Suppressor macrophage treated with lipopolysaccharide for 1 hour (primary cell): ENCODE measurements at places on chromosomes 5 and 9.

DNA sequence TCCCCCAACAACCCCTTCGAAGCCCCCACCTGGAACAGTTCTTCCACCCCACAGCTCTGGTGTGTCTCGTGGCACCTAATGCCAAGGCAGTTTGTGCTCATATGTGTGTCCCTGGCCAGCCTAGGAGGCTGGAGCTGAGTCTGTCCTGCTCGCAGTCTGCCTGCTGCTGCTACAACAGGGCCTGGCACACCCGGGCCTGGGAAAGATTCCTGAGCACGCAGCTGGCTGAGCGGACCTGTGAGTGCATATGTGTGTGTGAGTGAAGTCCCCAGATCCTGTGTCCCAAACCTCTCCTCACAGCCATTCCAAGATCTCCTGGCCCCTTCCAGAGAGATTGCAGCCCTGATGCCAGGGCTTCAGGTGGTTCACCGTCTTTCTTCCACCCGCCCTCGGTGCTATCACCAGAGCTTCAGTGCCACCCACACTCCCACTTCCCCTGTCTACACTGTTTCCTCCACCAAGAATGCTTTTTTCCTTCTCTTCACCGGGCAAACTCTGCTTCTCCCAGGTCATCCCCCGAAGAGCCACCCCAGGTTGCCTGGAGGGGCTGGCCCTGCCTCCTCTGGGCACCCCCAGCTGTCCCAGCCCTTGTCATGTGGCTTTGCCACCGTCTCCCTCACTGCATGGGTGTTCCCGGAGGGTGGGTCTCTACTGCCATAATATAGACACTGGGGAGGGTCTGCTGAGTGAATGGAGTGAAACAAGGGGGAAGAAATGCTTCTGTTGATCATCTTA lies 28.4 kb downstream of the LMX1B start:
- DNase-seq, result no peak

DNA sequence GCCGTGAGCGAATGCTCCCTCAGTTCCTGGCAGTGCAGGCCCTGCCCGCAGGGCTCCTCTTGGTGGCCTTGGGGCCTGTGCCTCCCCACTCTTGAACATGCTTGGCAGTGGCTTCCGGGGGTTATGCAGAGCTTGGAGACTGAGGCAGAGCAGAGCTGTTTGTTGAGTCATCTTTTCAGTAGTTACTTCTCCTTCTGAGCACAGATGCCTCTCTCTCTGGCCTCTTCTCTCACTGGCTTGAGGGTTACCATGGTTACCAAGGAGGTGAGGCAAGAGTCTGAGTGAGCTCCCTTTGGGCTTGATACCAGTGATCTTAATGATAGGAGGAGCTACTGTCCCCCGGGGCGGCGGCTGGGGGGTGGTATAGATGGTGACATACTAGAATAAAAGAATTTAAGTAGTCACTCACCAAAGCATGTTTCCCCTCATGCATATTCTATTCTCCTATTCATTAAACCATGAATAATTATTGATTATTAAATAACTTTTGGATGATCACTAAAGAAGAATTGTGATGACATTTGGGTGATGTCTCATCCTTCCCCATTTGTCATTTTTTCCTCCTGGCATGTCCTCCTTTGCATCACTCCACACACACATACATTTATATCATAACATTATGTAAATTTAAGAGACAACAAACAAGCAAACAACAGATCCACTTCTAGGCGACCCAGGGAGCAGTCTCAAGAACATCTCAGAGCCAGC lies 111.1 kb downstream of the ARHGAP26 start:
- peak; percentile 86 for DNase-seq

DNA sequence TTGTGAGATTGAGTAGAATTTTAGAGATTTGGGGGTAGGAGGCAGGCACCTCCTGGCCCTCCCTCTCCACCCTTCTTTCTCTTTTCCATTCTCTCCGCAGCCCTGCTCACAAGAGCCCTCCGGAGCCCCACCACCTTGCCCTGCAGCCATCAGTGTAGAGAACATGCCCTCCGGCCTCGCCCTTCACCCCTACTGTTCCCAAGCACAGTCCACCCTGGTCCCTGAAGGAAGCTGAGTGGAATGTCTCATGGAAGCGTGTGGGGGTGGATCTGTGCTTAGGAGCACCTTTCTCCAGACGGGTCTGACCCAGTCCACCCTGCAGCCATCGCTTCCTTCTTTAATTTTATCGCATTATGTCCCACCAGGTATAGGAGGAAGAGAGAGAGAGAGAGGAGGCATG lies 267.1 kb downstream of the NSG2 start:
- no peak for DNase-seq

- DNase-seq, result peak; percentile 48
Observed at GRCh38 chr5:54309691-54310432, 511 bp downstream of the ARL15 start.

DNA sequence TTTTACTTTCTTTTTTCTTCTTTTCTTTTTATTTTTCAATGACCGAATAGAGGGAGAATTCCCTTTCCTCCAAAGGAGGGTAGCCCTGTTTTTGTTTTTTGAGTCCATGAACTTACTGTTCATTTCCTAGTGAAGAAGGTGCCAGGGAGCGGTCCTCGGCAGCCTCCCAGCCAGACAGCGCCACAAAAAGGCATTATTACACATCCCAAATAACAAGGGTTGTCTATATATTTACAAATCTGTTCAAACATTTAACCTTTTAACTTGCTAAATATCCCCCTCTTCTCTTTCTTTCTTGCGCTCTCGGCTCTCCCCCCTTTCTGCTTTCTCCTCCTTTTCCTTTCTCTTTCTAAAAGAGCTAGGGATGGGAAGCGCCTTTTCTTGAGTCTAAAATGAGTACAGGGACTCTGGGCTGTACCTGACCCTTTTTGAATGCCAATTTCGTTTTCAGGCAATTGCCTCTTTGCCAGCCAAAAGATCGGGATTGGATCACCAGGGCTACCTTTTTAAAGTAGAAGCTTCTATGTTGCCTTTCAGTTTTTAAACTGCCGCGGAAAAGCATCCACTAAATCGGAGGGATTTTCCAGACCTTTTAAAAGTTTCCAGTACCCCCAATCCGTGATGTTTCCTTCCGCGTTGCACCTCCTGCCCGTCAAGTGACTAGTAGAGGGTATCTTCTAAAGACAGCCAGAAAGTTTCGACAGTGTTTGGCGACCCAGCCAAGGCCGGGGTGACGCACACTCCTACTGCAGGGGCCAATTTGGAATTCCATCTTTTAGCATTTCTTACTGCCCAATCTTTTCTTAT lies 125.6 kb downstream of the TMEM161B start:
- DNase-seq, result no peak

DNA sequence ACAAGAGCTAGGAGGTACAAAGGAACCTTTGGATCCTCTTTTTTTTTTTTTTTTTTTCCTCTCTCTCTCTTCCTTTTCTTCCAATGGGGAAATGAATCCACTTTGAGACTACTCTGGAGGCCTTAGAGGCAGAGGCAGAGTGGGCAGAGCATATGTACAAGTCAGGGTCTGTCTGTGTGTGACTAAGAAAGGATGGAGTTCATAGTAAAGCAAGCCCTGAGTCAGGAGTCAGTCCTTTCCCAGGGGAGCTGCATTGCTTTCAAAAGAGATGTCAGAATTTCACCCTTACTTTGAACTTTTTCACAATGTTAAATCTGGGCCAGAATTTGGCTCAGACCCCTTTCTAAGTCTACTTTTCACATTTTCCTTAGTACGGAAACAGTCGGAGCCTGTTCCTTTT lies 792.4 kb upstream of the C9orf72 start:
- no peak for DNase-seq

GRCh38 chr5:177256296-177256695 lies 47.2 kb downstream of the RAB24 start:
- DNase-seq, result no peak

DNA sequence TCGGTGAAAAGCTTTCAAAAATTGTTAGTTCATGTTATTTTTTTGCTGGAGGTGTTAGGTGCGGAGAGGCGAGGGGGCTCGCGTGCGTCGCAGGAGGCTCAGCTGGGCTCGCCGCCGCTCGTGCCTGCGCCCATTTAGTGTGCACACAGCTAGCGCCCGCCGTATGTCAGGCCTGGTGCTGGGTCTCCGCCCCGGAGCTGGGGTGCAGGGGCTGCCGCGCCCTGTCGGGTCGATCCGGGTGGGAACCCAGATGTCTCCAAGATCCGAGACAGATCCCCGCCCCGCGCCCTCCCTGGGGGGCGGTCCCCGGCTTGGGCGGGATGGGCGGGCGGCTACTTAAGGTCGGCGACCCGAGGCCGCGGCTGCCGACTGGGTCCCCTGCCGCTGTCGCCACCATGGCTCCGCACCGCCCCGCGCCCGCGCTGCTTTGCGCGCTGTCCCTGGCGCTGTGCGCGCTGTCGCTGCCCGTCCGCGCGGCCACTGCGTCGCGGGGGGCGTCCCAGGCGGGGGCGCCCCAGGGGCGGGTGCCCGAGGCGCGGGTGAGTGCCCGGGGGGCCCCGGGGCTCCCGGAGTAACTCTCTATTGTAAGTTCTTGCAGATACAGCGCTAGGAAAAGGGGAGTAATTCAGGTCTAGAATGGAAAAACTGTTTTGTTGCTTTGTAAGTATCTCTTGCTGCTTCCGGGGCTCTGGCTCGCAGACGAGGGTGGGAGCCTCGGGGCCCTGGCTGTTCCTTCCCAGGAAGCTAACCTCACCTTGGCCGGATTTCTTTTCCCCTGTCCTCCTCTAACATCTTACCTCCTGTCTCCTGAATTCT lies 31.7 kb downstream of the GSN start:
- peak; percentile 31 for DNase-seq

GRCh38 chr5:115343855-115344254 lies 47.4 kb upstream of the CCDC112 start:
- DNase-seq, result no peak

GRCh38 chr9:114790521-114790920 lies 15.3 kb downstream of the TNFSF15 start:
- no peak for DNase-seq

DNA sequence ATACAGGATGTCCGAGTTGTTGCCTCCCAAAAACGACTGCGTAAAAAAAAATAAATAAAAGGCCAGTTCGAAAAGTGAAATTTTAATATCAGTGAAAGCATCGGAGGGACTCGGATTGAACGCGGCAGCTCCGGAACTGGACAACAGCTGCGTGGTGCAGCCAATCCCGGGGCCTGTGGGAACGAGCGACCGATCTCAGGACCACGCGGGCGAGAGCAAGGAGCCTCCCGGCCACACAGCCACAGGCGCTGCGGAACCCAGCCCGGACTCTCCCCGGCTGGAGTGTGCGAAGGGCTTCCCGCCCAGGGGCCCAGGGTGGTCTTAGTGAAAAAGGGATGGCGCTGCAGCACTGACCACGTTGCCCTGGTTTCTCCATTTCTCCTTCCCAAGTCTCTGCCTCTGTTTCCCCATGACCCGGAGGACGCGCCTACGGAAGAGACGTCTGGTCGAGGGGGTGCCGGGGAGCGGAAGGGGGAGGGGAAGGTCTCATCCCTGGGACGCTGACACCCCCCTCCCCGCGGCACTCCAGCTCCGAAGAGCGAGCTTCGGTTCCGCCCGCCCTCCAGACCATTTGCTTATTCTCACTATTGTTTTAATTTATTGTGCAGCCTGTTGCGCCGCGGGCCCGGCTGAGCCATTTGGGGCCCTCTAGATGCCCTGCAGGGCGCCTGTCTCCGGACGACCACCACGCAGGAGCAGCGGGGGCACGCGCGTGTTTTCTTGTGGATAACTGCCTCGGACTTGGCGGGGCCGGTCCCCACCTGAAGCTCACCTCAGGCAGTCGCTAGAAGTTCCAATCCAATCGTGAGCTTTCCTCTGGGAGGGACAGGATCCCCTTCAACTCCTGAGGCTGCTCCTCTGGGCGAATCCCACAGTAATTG lies 303.0 kb downstream of the PARP8 start:
- no peak for DNase-seq

DNA sequence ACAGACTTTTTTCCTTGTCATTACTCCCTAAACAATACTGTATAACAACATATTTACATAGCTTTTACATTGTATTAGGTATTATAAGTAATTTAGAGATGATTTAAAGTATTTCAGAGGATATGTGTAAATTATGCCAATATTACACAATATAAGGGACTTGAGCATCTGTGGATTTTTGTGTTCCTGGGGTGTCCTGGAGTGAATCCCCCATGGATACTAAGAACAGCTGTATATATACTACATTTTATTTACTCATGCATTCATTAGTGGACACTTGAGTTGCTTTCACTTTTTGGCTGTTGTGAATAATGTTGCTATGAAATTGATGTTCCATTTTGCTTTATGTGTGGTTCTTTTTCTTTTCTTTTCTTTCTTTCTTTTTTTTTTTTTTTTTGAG lies 348.8 kb downstream of the SH3GL2 start:
- DNase-seq, result no peak

GRCh38 chr9:6686396-6686795 lies 40.9 kb upstream of the GLDC start:
- peak; percentile 39 for DNase-seq

- peak; percentile 42 for DNase-seq
Observed at GRCh38 chr9:5949103-5949699, 58.5 kb downstream of the MLANA start.

DNA sequence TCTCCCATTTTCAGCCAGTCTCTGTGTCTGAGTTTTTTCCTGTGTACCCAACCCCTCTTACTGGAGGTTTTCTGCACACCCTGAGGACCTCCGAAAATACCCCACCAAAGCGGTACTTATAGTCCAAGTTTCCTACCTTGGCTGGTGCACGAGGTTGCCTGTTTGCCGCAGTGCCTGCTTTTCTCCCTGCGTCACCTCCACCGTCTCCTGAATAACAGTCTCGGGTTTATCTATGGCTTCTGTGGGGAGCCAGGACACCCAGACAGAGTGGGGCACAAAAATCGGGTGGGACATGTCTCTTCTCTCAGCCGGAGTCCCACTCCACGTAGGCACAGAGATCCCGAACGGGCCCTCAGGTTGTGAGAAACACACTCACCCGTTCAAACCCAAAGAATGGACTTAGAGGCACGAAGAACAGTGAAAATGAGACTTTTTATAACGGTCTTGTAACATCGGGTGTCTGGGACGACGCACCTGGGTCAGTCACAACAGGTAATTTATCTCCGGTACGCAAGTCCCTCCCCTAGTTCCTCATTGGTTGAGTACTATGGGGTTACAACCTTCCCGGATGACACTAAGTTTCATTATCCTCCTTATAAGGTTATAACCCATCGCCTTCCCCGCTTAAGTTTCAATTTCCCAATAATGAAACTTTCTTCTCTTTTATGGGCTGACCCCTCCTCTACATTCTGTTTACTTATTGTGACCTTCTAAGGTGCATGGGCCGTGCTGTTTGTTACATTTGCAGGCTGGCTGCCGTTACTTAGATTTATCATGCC lies 970.2 kb upstream of the COX7C start:
- DNase-seq, result no peak

DNA sequence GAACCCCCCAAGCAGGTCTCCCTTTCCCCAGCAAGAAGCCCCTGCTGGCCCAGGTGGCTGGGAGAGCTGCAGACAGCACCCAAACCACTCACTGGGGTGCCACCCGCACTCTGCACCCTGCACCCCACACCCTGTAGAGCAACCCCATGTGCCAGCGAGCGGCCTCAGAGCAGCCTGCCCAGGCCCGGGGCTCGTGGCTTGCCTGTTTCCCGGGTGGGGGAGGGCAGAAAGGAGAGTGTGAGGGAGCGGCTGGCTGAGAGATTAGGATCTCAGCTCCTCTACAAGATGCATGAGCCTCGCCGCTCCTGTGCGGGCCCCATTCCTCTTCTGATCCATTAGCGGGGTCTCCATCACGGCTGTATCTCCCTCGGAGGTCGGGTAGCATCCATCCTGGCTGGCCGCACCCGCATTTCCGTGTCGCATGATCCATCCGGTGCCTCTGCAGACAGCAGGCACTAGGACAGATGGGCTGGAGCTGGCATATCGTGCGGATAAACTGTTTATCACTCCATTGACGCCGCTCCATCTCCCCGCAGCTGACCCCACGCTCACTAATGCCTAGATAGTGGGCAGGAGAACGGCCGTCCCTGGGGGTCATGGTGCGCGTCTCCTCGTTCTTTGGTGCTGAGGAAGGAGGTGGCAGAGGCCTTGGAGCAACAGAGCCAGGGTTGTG lies 54.4 kb downstream of the MRPL36 start:
- no peak for DNase-seq

- no peak for DNase-seq
Observed at GRCh38 chr5:80172067-80172695, 83.7 kb downstream of the SERINC5 start.
